Fibroblast of skin of left quadriceps (primary cell): ENCODE measurements at places on chromosomes 3 and 15.

DNA sequence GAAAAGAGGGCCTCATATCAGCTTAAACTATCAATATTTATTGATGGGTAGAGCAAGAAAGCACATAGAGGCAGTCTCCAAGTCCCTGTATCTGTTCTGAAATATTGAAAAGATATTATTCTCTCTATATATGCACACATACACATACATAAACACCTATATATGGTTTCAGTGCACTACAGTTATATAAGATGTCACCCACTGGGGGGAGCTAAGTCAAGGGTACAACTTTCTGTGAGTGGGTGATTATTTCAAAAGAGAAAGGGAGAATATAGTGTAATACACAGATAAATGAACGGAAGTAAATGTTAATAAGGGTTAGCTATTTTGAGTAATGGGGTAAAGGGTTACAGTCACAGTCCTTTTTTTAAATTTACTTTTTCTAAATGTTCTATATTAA is 8.8 kb downstream of the SNTN start:
- DNase-seq, result no peak

GRCh38 chr3:117234331-117234730 is 524.8 kb downstream of the TUSC7 start:
- DNase-seq, result no peak

GRCh38 chr15:98853161-98853560 is 154.4 kb downstream of the PGPEP1L start:
- DNase-seq, result peak; percentile 87

GRCh38 chr15:63526401-63526800 is 22.0 kb downstream of the USP3 start:
- no peak for DNase-seq

- peak; percentile 77 for DNase-seq
Observed at GRCh38 chr3:31166249-31166885, 271.9 kb upstream of the GADL1 start.

- DNase-seq, result no peak
Observed at GRCh38 chr3:89260721-89261120, 153.3 kb downstream of the EPHA3 start.

DNA sequence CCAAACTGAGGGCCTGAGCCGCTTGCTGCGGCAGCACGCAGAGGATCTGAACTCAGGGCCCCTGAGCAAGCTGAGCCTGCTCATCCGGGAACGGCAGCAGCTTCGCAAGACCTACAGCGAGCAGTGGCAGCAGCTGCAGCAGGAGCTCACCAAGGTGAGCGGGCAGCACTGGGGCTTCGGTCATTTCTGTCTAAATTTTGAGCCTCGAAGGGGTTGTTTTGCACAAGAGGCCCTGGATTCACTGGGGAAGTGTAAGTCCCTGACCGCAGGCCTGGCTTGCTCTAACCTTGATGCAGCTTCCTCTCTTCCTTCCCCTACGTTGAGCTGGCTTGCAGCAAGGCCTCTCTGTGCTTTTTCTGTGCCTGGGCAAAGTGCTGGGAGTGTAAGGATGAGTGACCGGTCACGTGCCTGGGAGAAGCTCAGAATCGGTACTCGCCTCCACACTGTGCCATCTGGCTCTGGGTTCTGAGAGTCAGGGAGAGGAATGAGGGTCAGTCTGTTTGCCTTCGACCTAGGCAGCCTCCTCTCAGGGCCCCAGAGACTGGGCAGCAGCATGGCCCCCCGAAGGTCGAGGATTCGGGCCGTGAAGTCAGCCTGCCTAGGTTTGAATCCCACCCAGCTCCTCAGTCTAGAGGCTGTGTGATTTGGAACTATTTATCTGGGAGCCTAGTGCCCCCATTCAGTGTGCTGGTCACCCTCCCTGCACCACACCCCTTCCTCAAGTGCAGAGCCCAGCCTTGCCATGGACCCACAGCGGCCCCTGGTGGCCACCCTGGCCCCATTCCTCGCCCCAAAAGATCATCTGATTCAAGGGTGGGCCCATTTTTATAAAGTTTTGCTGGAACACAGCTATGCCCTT is 1.4 kb downstream of the FES start:
- DNase-seq, result no peak

- DNase-seq, result no peak
Observed at GRCh38 chr3:156293566-156293965, 173.2 kb downstream of the KCNAB1 start.

DNA sequence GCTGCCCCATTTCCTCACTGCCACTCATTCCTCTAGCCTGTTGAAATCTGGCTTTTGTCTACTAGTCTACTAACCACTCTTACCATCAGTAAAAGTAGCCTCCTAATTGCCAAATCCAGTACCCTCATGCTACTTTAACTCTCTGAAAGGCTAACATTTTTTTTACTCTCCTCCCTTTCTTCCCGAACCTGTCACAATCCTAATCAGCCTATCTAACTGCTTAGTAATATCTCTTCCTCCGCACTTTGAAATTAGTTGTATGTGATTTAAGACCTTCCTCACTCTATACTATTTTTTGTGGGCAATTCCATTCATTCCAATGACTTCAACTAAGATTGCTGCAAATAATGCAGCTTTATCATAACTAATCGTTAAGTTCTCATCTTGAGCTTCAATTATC is 3.7 kb downstream of the SENP7 start:
- peak; percentile 16 for DNase-seq

- no peak for DNase-seq
Observed at GRCh38 chr3:112767177-112767576, 79.5 kb downstream of the CD200R1L start.

DNA sequence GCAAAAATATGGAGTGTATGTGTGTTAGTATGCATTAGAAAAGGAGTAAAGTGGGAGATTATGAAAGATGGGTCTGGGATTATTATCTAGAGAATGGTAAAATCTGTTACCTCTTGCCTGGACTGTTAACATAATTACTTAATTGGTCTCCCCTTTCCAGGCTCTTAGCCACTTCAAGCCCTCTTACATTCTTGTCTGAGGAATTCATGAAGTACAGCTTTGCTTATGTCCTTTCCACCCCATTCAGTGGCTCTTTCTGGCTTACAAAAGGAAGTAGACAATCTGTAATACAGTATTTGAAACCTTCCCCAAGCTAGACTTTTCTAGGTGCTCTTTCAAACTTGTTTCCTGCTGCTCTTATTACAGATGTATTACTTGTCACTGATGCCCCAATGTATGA is 129.8 kb downstream of the MBNL1 start:
- no peak for DNase-seq

GRCh38 chr3:98732286-98733052 is 30.7 kb upstream of the ST3GAL6 start:
- no peak for DNase-seq

- no peak for DNase-seq
Observed at GRCh38 chr3:193688834-193689714, 96.1 kb downstream of the OPA1 start.

GRCh38 chr15:48085591-48085930 is 35.2 kb upstream of the SLC24A5 start:
- DNase-seq, result no peak

- DNase-seq, result no peak
Observed at GRCh38 chr3:17138246-17139039, 253.7 kb downstream of the PLCL2 start.

DNA sequence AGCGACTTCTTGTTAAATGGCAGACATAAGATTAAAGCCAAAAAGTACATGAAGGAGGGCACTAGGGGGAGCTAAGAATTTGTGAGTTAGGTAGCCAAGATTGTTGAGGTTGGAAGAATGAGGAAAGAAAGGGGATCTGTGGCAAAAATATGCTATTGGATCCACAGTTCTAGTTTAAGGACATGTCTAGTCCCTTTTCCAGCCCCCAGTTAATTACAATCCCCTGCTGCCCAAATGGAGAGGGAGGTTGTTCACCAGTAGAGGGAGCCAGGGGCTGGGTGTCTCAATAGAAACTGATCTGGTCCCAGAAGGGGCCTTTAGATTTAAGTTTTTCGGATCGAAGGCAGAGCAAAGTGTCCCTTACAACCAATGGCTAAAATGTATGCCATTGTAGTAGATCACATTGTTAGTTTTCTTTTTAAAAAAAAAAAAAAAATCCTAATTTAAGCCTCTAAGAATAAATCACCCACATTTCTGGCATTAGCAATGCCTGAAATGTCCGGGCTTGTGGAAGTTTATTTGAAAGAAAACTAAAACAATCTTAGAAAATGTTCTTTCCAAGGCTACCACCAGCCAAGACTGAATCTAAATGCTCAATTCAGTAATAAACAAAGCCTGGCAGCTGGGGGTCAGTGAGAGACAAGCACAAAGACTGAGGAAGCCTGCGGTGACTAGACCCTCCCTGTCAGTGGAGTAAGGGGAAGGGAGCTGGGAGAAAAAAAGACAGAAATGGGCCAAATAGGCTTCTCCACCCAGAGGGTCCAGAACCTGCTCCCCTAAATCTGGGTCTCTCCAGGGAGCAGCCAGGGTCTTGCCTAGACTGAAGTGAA is 7.1 kb downstream of the COL8A1 start:
- no peak for DNase-seq

DNA sequence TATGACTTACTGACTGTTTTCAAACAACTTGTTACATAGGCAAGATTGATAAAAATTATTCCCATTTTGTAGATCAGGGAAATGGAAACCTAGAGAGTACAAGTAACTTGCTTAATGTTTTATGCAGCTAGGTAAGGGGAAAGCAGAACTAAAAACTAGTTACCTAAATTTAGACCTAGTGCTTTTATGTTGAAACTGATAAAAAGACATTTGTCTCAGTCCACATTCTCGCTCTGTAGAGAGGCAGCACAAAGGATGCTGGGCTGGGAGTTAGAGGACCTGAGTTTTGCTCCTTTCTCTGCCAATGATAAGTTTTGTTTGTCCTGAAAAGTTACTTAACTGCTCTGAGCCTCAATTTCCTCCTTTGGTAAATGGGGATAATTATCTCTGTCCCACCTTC is 17.4 kb downstream of the TIMP4 start:
- no peak for DNase-seq

DNA sequence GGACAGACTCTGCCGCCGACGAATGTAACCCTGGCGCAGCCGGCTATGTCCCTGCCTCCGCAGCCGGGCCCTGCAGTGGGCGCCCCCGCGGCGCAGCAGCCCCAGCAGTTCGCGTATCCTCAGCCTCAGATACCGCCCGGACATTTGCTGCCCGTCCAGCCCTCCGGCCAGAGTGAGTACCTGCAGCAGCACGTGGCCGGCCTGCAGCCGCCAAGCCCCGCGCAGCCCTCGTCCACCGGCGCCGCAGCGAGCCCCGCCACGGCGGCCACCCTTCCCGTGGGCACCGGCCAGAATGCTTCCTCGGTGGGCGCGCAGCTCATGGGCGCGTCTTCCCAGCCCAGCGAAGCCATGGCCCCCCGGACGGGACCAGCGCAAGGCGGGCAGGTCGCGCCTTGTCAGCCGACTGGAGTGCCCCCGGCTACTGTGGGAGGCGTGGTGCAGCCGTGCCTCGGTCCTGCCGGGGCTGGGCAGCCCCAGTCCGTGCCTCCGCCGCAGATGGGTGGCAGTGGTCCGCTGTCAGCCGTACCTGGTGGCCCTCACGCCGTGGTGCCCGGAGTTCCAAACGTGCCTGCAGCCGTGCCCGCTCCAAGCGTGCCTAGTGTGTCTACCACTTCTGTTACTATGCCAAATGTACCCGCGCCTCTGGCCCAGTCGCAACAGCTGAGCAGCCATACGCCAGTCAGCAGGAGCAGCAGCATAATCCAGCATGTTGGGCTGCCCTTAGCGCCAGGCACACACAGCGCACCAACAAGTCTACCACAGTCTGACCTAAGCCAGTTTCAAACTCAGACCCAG is 2.4 kb downstream of the TSC22D2 start:
- DNase-seq, result no peak

DNA sequence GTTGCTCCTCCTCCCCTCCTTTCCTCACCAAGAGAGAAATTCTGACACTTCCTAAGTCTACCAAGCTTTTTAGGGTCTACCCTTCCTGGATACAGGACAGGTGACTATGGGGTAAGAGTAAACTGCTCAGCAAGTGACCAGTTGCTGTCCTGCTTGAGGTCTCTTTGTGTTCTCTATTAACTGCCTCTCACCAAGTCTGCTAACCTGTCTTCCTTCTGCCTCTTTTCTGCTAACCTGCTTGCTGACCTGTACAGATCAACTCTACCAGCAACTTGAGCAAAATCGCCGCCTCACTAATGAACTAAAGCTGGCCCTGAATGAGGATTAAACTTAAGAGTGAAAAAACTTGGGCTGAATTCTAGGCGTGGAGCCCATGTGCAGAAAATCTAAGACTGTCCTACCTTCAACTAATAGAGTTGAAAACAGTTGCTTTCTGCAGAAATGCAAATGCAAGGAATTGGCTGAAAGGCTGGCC is 27.1 kb downstream of the TPM1 start:
- DNase-seq, result no peak

DNA sequence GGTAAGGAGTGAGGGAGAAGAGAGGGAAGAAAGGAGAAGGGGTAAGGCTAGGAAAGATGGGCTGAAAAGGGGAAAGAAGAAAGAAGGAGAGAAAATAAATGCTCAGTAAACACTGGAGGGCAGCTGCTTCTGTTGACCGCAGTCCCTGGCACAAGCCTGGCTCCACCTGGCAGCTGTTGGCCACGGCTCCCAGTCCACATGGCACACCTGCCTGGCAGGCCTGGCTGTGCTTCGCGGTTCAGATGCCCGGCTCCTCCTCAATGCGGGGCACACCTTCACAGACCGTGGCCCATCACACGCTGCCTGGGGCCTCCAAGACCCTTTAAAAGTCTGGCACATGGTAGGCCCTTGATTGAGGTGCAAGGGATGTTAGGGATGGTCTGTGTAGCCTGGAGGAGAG is 516.8 kb upstream of the PROK2 start:
- no peak for DNase-seq

DNA sequence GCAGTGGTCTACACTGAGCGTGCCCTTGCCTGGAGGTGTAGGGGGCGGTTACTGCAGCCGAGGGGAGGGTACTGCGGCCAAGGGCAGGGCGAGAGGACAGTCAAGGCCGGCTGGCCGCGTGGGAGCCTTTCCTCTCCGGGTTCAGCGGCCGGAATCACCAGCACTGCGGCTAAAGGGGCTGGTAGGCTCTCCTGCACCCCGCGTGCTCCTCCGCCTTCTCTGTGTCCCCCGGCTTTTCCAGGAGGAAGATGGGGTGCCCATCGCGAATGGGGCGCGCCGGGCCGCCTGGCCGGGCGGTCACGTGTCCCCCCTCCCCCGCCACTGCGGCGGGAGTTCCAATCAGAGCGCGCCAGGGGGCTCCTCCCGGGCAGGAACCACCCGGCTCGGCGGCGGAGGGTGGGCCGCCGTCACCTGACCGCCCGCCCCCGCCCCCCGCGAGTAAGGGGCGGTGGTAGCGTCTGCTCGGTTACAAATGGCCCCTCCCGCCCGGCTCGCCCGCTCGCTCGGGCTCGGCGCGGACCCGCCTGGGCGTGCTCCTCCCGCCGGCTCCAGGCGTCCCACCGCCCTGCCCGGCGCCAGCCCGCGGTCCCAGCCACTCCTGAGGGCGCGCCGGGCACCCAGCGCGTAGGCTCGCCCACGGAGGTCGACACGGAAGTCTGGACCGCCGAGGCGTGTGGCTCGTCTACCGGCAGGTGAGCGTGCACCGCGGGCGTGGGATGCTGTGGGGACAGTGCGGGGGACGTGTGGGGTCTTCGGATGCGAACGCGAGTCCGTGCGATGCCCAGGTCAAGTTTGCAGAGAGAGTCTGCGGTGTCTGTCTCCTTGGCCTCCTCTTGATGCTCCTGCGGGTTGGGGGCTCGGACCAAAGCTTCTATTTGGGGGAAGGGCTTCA is 242.6 kb upstream of the TOPAZ1 start:
- DNase-seq, result peak; percentile 6
